Ammon's horn (tissue), 1 donor: ENCODE measurements at places on chromosomes 16 and 17.

- DNase-seq = no peak
Measured at GRCh38 chr16:3017794-3018506, at the start of gene CLDN6. CLDN6 (minus strand) TSS chr16:3018183; CDS start chr16:3016021, 2,162 bp downstream.

GRCh38 chr17:62819511-62820221 lies 11.6 kb upstream of the MARCHF10 start:
- DNase-seq = peak; percentile 20

DNA sequence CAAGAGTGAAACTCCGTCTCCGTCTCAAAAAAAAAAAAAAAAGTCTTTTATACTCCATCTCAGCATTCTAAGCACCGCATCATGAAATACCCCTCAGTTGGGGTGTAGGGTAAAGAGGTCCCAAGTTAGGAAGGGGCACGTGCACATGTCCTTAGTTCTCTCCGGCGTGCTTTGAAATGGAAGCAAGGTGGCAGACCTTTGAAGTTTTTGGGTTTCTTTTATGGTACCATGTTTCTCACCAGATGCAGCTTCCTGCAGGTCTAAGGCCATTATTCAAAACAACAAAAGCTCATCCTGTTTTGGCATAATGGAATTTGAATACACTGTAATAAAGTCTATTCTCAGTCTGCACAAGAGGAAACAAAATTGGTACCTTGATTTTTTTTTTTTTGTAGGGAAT lies 9.6 kb downstream of the EMC8 start:
- no peak for DNase-seq

DNA sequence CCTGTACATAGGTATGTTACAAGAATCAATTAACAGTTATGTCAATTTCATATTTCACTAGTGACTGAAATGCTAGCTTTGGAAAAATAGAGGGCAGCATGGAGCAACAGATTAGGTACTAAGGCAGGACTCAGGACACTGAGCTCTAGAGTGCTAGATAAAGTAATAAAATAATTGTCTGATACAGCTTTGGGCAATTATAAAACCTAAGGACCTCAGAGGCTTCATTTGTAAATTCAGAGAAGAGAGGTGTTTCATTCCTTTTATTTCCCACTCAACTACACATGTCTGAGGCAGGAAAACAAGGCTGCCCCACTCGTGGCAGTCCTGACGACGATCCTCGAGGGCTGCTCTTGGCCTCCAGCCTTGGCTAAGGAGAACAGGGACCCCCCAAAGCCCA lies 81.5 kb downstream of the CA4 start:
- DNase-seq = peak; percentile 63

- no peak for DNase-seq
Measured at GRCh38 chr16:14041164-14041563, 30.0 kb upstream of the MRTFB start.

- no peak for DNase-seq
Measured at GRCh38 chr17:6261466-6261865, 173.5 kb downstream of the AIPL1 start.

- no peak for DNase-seq
Measured at GRCh38 chr16:21646721-21647561, 5.5 kb downstream of the IGSF6 start.

DNA sequence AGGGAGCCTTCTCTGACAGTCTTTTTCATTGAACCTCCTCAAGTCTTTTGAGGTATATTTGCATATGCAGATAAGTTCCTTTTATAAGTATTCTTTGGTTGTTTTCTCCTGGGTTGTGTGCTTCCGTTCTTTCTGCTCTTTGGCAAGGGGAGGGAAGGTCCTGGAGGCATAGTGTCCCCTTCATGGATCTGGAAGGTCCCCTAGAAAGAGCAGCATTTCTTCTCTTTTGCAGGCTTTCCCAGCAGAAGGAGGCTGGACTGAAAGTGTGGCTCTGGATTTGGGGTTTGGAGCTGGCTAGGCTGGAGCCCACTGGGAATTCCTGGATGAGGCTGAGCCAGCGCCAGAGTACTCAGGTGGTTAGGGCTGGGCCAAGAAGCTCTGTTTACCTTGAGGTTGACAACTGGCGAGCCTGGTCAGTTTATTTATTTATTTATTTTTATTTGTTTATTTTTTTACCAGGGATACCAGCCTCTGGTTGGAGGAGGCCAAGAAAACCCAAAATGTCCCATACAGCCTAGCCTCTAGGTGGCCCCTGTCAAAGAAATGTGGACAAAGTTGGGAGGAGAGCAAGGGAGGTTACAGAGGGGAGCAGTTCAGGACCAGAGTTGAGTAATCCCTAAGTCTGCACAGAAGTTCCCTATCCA lies 5.4 kb upstream of the TOP2A start:
- DNase-seq = no peak

DNA sequence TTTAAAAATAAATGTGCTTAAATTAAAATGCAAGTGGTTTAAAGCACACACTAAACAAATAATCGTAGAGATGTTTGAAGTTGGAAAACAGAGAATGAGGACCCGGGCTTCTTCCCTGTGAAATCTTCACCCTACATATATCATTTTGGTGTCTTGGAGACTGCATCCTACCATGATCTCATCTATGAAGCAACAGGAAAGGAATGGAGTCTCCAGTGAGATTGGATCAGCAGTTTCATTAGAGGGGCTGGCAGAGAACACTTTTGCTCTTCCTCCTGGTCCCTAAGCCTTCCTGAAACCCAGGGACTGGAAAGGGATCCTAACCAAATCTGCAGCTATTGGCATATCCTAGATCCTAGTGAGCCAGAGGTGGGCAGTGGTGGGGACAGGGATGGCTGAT lies 85.0 kb downstream of the GRIN2A start:
- no peak for DNase-seq

DNA sequence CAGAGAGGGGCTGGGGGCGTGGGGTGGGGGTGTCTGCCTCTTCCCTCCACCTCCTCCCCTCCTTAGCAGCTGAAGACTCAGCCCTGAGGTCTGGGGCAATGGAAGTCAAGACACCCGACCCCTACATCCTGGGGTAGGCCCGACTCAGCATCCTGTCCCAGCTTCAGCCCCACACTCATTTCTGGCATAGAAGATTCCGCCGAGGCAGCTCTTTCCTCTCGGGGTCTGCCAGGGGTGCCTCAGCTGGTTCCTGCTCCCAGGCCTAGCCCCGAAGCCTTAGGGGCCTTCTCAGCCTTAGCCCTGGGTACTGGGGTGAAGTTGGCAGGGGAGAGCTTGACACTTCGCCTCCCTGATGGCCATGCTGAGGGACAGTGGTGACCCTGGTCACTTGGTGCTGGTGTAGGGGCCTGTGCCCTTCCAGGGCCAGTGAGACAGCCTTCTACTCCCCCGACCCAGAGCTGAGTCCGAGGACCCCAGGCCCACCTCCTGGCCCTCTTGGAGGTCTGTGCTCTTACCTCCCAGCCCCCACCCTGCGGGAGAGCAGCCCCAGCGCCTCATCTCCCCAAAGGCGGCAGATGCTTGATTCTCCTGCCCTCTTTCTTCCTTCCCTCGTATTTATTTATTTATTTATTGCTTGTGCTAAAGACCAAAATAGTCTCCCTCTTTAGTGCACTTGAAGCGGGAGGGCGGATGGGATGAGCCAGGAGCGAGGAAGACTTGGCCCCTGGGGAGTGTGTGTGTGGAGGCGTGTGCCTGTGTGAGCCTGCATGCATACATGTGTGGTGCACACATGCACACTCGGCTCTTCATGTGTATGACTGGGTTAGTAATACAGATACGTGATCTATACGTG lies 42.5 kb downstream of the KCNJ12 start:
- DNase-seq = no peak
